GM23248 (cell line): ENCODE measurements at places on chromosomes 2 and 18. TPM values are rescaled to one million over a fixed set of nuclear protein-coding genes. Genes with fewer than 3 reads are reported as not detected.

Gene GKN1
- polyA plus RNA-seq = not detected in 2 replicates

Gene CRYGC
- polyA plus RNA-seq = not detected in 2 replicates

Gene SCN3A
- polyA plus RNA-seq = not detected in 2 replicates

DNA sequence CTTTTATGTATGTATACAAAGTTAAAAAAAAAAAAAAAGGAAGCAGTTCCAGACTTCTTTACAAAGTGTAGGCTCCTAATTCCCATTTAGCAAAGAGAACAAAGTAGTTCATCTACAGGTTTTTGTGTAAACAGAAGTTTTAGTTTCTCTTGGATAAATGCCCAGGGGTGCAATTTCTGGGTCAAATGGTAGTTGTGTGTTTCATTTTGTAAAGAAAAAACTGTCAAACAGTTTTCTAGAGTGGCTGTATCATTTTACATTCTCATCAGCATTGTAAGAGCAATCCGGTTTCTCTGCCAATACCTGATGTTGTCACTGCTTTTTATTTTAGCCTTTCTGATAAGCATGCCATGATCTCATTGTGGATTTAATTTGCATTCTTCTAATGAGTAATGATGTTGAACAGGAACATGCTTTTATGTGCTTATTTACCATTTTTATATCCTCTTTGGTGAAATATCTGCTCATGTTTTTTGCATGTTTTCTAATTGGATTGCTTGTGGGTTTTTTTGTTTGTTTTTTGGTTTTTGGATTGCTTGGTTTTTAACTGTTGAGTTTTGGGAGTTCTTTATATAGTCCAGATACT, 16.6 kb upstream of the PSME4 start:
- no peaks in the 10 kb centered on the region for H3K27me3 ChIP-seq
- H3K36me3 ChIP-seq = no peaks in the 10 kb centered on the region
- no peak overlapping the region for H3K4me3 ChIP-seq
- DNase-seq = peak; percentile 48
- peaks cover 17% of the 10 kb centered on the region for H3K4me1 ChIP-seq
- H3K27ac ChIP-seq = no peak overlapping the region

Gene DCDC2C
- not detected in 2 replicates for polyA plus RNA-seq

DNA sequence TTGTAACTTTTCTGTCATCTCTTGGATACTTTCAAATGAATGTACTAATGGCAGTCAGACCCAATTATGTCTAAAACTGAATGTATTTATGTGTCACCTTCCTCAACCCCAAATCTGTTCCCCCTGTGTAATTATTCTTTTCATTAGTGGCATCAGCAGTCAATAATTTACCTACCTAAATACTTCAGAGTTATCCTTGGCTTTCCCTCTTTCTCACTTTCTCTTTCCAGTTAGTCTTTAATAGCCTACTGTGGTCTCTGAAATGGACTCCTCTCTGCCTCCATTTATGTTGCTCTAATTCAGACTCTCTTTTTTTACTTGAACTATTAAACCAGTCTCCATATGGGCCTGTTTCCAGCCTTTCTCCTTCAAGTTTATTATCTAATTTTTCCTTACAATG, 21.0 kb downstream of the C18orf63 start:
- H3K36me3 ChIP-seq = no peaks in the 10 kb centered on the region
- DNase-seq = no peak
- no peak overlapping the region for H3K4me3 ChIP-seq
- H3K27ac ChIP-seq = no peak overlapping the region

Gene AGXT
- polyA plus RNA-seq = not detected in 2 replicates

DNA sequence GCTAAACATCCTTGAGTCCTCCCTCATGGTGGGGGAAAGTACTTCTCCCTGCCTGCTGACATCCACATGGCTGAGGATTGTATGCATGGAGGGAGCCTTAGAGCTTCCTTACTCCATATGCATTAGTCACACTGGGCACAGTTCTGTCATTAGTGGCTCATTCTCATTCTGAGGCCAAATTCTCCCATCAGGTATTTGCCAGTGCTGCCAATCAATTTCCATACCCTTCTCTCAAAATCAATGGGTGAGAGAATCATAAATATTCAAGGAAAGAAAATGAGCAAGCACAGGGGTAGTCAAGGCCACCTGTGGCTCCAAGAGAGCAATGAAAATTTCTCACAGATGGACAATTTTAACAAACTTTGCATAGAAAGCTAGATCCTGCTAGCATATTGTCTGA, 422.6 kb upstream of the SETBP1 start:
- no peak for DNase-seq
- H3K36me3 ChIP-seq = no peaks in the 10 kb centered on the region

- no peak overlapping the region for H3K4me3 ChIP-seq
- no peak overlapping the region for H3K27ac ChIP-seq
- peaks cover 61% of the 10 kb centered on the region for H3K27me3 ChIP-seq
- H3K4me1 ChIP-seq = no peaks in the 10 kb centered on the region
Observed at GRCh38 chr2:105220604-105221003, 20.9 kb upstream of the GPR45 start.

Gene MEP1B
- polyA plus RNA-seq = not detected in 2 replicates

DNA sequence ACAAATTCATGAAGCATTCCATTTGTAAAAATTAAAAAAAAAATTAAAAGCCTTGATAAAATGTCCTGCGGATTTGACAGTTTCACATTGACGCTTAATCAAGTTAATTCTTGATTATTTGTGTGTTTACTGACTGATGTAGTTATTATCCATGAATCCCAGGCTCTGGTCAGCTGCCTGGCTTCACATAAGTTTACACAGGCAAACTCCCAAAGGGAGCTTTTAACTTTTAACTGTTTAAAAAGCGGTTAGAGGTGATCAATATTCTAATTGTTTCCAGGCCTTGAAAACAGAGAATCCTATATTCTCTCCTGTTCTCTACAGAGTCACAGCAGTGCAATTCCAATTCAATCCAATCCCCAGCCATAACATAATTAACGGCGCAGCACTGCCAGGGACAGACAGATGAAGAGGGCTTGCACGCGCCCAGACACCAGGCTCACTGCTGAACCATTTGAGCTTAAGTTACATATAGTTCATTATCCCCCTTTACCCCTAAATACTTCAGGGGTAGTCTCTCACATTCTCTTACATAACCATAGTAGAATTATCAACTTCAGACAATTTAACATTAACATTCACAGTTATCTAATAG, 47.5 kb downstream of the ATP8B1 start:
- H3K27me3 ChIP-seq = no peaks in the 10 kb centered on the region
- no peak overlapping the region for H3K4me3 ChIP-seq
- DNase-seq = no peak
- 0 out of 2 replicates have a peak, but pooled peaks cover 4% of the 10 kb centered on the region for H3K36me3 ChIP-seq
- no peak overlapping the region for H3K27ac ChIP-seq

DNA sequence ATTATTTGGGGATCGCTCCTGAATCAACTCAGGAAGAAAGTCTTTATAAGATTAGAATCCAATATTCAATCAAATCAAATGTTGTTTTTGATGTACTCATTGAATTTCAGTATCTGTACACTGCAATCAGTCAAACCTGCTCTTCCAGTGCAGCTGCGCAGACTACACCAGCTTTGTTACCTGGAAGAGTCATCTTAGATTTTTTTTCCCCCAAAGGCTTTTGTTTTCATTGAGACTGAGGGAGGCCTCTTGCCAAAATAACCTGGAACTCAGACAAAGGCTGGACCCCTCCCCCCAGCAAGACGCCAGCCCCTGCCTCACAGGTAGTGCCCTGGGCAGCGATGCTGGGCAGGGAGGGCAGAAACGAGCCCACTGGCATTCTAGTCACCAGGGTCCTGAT, 74.8 kb downstream of the ARHGEF4 start:
- H3K4me3 ChIP-seq = no peak overlapping the region
- no peak for DNase-seq
- H3K27ac ChIP-seq = no peak overlapping the region
- peaks cover 43% of the 10 kb centered on the region for H3K27me3 ChIP-seq
- no peaks in the 10 kb centered on the region for H3K36me3 ChIP-seq
